Activated CD4-positive, alpha-beta memory T cell treated with anti-CD3 and anti-CD28 coated beads for 36 hours (primary cell): ENCODE measurements at places on chromosomes 13 and 19.

DNA sequence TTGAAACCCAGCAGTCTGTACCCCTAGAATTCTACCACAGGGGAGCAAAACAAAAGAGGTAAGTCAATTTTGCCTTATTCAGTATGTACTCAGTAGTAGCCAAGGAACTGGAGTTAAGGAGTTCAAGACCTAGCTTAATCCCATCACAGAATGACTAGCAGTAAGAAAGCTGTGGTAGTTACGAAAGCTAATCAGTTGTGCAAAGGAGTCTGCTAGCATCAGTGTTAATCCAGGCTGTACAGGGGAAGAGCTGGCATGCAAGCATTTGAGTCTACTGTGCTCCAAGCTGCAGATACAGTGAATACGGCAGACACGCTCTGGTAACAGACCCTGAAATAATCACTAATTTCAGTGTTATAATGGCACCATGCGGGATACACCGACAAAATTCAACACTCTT, 4.7 kb downstream of the DNMT1 start:
- DNase-seq = no peak

DNA sequence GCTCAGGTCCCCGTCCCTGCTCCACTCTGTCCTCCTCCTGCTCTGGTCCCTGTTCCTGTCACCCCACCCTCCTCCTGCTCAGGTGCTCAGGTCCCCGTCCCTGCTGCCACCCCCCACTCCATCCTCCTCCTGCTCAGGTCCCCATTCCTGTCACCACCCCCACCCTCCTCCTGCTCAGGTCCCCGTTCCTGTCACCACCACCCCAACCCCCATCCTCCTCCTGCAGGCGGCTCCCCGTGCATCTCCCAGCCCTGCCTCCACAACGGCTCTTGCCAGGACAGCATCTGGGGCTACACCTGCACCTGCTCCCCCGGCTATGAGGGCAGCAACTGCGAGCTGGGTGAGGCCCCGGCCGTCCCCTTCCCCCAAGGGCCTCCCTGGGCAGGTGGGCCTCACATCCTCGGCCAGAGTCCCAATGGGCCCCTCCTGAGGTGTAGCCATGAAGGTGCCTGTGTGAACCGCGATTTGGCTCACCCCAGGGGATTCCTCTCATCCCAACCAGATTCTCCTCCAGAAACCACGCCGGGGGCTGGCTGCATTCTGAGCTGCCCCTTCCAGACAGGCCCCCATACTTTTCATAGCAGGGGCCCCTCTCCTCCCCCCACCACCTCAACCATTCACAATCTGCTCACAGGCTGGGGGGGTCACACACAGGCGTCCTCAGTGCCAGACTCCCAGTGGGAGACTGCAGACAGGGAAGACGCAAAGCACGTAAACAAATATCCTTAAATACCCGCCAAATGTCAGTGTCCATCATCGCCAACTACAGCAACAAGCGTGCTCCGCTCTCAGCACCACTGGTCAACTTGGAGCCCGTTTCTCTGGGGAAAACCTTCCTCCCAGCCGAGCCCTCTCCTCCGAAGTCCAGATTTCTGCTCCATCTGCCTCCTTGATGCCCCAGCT, 4.6 kb downstream of the PROZ start:
- peak; percentile 31 for DNase-seq

DNA sequence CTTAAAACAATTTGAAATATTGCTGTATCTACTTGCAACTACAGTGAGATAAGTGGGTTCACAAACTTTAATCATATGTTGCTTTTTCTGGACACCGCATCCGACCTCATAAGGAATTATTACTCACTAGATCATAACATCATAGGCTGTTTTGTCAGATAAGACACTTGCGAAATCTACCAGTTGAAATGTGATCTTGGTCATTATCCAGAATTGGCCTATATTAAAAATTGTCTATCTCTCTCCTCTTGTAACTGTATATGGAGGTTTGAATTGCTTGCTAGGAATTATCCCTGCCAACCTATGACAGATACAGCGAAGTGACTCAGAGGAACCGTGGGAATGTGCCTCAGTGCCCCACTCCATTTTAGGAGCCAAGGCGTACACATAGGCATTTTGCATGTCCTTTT, 117.0 kb upstream of the POSTN start:
- DNase-seq = no peak

DNA sequence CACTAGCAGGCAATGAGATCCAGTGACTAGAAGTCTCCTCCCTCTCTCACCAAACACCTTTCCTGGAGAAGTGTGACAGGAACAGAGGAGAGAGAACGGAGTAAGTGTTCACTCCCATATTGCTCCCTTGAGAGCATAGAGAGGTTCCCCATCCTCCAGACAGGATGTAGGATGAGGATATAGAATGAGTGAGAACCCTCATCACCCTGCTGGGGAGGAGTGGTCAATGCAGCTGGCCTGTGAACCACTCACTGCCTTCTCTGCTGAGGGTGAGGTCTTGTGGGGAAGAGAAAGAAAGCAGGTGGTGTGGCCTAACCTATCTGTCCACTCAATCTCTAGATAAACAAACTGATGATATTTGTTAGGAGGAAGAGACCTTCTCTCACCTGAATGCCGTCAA, 386.6 kb downstream of the PCDH20 start:
- DNase-seq = no peak

GRCh38 chr19:3595521-3596061, 10.3 kb downstream of the GIPC3 start:
- DNase-seq = no peak

GRCh38 chr13:103965506-103966243, 899.5 kb upstream of the SLC10A2 start:
- DNase-seq = no peak
